ENCODE measurements at places on chromosomes 1 and 21.

DNA sequence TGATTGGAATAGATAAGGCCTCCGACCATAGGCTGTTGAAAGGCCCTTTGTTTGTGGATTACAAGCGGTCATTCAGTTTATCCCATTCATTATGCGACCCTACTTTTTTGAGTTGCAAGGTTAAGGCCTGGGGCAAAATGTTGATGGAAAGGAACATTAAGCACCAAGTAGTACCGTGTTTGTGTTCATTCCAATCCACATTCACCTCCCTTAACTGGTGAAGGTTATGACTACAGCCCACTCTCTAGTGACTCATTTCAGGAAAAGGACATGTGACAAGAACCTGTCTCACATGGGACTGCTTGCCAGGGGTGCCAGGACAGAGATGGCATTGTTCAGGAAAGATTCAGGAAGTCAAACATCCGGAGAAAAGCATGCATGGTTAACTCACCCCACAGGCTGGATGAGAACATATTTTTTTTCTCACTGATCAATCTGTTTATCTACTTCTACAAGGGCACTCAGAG, 81.6 kb downstream of the CD58 start:
- DNase-seq = no peak

GRCh38 chr21:26437326-26438009, 135.6 kb downstream of the CYYR1 start:
- DNase-seq = no peak

GRCh38 chr1:75115654-75116053, 18.5 kb upstream of the LHX8 start:
- no peak for DNase-seq

GRCh38 chr1:204350857-204351573, 8.7 kb downstream of the PLEKHA6 start:
- peak; percentile 88 for DNase-seq
